ENCODE measurements at places on chromosomes 12 and 14.
A peak's percentile ranks its signal among the peaks of the same experiment; 100 is the strongest.

- no peak for DNase-seq
Observed at GRCh38 chr14:104865081-104865630, at the start of gene CEP170B. Gene CEP170B, plus strand, starts transcription at chr14:104865268. Its CDS starts 3,183 bp downstream, at chr14:104868451.

GRCh38 chr12:72276181-72276805 is 4.1 kb downstream of the TRHDE start:
- DNase-seq = no peak

GRCh38 chr12:9708853-9709252 is 24.0 kb downstream of the CLECL1 start:
- DNase-seq = no peak

DNA sequence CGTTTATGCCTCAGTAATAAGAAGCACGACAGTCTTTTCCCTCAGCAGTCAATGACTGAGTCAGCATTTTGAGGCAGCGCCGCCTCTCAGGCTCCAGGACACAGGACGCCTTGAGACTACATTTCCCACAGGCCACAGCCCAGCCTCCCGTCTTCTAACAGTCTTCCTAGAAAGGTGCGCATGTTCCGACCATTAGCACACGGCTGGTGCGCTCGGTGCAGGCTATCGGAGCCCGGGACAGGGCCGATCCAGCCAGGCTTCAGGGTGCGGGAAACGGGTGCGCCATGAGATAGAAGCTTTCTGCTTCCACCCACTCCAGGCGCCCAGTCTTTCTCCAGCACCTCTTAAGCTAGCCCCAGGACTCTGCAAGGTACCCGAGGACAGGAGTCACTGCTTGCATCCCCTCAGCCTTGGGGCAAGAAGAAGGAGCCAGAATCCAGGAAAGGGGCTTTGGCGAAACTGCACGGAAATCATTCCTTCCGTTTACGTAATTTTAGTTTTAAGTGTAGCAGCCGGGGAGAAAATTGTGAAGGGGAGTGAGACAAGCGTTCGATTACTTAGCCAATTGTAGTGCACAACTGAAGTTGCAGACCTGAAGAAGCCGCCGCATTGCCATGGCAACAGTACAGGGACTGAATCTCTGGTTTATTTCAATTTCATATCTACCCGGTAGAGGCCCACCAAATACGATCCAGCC is 54.0 kb downstream of the ZNF641 start:
- no peak for DNase-seq

- no peak for DNase-seq
Observed at GRCh38 chr14:68825729-68826128, 32.9 kb upstream of the ZFP36L1 start.

- no peak for DNase-seq
Observed at GRCh38 chr12:84508851-84509260, 403.7 kb downstream of the SLC6A15 start.

- DNase-seq = no peak
Observed at GRCh38 chr12:56282579-56282978, 15.8 kb downstream of the COQ10A start.

- no peak for DNase-seq
Observed at GRCh38 chr14:37037636-37038387, 134.6 kb downstream of the SLC25A21 start.

DNA sequence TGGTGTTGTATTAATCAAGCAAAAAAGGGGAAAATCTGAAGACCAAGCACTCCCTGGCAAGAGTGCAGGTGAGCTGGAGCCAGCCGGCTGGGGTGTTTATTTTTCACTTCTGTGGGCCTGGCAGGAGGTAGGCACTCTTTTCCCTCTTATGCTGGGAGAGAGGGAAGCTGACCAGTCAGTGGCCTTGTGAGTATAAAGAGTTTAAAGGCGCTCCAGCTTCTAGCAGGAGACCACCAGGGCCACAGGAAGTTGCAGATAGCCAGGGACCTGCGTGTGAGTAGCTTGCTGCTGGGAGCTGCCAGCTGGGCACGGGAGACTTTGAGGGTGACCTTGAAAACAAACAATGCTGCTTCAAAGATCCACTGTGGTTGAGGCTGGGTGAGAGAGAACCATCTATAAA is 217.4 kb upstream of the PWP1 start:
- DNase-seq = no peak

- no peak for DNase-seq
Observed at GRCh38 chr12:26643532-26644315, 189.3 kb downstream of the ITPR2 start.

DNA sequence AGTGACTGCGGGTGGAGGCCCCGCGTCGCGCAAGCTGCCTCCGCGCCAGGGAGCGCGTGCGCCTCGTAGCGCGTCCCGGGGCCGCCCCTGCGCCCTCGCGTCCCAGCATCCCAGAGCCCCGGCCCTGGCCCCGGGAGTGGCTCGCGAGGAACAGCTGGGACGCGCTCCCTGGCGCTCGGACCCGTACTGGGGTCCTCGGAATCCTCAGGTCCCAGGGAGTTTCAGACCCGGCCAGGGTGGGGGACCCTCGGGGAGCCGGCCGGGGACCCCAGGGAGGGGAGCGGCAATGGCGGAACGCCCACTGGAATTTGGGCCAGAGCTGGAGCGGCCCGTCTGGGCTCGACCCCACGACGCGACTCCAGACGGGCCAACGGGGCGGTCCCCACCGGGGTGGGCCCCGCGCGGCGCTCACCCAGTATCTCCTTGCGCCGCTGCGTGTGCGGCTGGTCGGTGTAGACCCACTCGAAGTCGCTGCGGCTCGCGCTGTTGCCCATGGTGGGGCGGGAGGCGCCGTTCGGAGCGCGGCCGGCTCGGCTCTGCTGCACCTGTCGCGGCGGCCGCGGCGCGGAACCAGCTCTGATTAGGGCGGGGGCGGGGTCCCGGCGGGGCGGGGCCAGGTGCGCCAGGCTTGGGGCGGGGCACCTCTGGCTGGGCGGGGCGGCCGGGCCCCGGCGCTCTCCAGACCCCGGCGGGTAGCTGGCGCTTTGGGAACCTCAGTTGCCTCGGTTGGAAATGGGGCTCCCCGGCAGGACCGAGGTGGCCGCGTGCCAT is at the start of gene DEGS2:
Gene DEGS2 (minus strand): TSS at position 552 of the 771 bp plus-strand sequence. CDS start 58 bp downstream, at position 494.
- DNase-seq = peak; percentile 42

DNA sequence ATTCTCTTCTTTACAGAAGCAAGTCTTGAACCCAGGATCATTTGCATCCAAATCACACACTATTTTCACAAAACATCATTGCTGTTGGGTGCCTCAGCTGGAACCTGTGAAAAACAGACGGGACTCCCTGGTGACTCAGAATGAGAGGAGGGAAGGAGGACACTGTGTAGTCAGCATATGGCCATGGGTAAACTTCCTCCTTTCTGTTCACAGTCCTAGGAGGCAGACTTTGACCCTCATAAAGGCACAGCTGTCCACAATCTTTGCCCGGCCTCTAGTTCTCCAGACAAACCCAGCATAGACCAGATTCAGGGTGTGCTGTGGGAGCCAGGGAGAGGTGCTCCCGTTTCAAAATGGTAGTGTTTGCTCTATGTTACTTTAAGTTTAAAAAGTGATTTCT is 62.0 kb downstream of the DYRK2 start:
- DNase-seq = no peak

DNA sequence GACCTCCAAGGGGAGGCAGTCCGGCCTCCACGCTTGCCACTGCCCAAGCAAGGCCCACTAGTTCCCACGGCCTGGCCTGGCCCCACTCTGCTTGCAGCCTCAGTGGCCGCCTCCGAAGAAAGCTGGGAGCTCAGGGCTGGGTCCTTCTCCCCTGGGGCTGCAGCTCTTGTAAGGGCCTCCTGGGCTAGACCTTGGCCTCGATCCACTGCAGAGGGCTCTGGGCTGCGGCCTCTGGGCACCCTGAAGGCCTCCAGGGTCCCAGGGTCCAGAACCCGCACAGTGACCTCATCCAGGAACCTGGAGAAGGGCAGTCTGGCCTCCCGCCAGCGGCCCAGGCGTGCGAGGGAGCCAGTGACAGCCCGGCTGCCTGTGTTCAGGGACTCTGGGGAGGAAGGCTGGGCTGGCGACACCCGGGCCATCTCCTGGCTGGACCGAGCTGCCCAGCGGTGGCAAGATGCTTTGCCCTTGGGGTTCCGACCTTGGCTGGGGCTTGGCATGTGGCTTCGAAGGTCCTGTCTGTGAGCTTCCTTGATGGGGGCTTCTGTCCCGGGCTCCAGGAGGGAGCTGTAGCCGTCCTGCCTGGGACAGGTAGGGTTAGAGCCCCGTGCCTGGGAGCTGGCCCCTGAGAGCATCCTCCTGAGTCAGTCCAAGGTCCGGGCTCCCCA is 9.8 kb downstream of the BEGAIN start:
- DNase-seq = no peak

DNA sequence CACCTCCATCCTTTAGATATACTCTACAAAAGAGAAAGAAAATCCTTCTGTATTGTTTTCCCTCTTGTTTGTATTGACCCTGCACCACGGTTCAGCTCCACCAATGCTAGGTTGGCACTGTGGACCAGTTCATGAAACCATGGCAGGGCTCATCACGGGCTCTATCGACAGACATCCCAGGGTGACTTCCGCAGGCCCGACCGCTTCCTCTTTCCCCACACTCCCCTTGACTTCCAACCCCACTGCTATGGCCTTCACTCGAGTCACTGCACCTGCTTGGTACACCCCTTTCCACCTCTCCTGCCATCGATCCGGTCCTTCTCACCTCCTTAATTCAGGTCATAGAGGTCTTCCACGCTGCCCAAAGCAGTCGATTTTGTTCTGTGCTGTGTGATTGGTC is 21.2 kb upstream of the AKAP5 start:
- DNase-seq = no peak

- no peak for DNase-seq
Observed at GRCh38 chr12:72889791-72890190, 617.6 kb downstream of the TRHDE start.

- DNase-seq = no peak
Observed at GRCh38 chr12:22866406-22866805, 241.4 kb downstream of the ETNK1 start.

DNA sequence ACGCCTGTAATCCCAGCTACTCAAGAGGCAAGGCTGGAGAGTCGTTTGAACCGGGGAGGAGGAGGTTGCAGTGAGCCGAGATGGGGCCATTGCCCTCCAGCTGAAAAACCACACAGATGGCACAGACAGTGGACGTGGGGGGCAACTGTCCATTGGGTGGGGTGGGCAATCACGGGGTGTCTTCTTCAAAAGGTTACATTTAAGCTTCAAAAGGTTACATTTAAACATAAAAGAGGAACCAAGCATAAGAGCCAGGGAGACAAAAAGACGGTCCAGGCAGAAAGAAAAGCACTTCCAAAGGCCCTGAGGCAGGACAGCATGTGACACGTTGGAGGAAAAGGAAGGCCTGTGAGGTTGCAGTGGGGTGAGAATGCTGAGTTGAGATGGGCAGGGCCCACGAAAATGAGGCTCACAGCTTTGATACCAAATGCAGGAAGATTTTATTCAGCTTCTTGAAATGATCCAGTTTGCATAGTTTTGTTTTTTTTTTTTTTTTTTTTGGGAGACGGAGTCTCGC is 10.7 kb downstream of the SCARB1 start:
- DNase-seq = no peak

DNA sequence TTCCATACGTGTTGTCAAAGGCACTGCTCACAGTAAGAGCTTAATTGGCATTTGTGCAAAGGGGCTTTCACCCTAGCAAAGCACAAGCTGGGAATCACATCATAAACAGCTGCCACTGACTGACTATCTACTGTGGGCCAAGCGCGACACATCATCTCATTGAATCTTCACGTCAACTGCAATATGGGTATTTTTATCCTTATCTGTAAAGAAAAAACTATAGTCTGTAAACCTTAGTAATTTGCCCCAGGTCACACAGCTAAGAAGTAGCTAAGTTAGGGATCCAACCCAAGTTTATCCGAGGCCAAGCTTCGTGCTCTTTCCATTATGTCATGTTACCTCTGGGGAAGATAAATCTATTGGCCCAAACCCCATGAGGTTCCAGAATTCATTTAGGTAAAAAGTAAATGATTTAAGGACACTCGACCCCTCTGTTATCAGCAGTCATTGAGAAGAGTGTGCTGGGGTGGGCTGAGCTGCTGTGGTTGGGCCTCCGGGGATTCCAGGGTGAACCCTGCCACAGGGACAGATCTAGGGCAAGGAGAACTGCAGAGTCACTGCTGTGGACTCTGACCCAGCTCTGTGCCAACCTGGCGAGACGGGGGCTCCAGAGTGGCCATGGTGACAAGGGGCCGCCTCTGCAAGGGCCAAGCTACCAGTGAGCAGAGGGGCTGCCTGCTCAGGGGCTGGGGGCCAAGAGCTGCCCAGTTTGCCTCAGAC is 27.6 kb downstream of the NCKAP5L start:
- DNase-seq = no peak

- no peak for DNase-seq
Observed at GRCh38 chr14:22164616-22165015, 424.4 kb downstream of the DAD1 start.

- DNase-seq = no peak
Observed at GRCh38 chr14:101824339-101824727, 62.8 kb downstream of the PPP2R5C start.

- DNase-seq = no peak
Observed at GRCh38 chr14:55912344-55912743, 205.9 kb upstream of the PELI2 start.

DNA sequence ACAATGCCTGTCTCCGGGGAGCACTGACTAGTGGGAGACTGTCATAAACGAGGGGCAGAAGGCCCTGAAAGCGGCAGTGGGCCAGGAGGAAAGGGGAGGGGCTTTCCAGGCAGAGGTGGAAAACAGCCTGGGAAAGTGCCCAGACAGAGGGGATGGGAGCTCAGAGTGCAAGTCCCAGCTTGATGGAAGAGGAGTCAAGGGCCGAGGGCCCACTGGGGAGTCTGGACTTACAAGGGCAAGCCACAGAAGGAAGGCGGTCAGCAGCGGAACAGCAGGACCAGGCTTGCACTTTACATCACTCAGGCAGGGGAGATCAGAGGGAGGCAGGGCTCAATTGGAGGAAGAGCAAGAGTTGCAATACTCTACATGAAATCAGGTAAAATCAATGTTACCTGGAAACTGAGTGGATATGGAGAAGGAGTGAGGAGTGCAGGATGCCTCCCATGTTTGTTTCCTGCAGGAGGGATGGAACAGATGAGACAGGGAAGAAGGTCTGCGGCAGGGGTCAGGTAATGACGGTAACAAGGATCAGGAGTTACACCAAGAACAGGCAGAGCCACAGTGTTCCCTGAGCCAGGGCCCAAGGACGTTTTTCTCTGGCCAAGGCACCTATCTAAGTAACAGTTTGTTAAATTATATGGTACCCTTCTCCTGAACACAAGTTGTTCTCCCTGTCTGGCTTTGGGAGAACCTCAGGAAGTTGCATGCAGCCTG is 23.8 kb downstream of the PXN start:
- DNase-seq = no peak

DNA sequence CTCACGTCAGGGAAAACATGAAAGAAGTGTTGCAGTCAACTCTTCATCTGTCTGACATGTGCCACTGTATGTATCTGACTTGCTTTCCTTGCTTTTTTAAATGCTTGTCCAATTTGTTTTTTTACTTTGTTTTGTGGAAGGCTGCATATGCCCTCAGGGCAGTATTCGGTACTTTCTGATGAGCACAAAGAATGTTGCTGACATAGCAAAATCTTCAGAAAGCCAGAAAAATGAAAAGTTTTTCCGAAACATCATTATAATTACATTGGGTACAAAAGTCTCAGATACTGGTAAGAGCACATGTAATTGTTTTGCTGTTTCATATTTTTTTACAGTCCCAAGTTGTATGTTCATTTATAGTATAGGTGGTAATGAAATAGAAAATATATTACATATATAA is 144.3 kb downstream of the NTS start:
- DNase-seq = no peak

GRCh38 chr12:99130808-99131553 is 485.9 kb downstream of the APAF1 start:
- no peak for DNase-seq

- DNase-seq = no peak
Observed at GRCh38 chr12:42410340-42410739, 84.4 kb downstream of the PPHLN1 start.

- DNase-seq = no peak
Observed at GRCh38 chr12:107328442-107329133, 235.2 kb upstream of the CRY1 start.

Measured in activated T-helper 1 cell treated with anti-CD3 and anti-CD28 coated beads, Interleukin-2, amount 50 U/mL, for 16 hours (primary cell).